H54 (cell line): ENCODE measurements at places on chromosomes 7 and 10.

DNA sequence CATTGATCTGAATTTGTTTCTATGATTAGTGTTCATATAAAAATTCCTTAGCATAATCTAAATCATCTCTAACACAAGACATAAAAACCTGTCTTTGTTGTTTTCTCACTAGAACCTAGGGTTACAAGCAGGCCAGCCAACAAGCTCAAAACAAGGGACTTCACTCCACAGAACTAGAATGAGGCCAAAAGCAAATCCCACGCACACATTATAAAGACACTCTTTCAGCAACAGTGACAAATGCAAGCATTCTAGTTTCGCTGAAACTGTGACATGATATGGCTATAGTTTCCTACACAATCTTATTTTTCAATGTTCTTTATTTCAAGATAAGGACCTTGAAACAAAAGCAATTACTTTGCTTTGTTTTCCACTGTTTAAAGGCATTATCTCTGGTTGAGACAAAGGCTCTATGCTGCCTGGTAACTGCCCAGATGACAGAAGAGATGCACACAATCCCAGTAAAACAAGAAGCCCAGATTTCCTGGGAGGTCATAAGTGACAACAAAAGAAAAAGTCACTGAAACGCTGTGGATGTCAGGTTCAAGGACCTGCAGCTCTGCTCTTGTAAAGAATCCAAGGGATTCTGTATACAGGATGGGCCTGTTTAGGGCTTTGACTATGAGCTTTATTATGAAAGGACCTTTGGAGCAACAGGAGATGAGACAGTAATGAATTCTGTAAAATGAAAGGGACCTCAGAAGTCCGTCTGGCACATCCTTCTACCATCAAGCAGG, 105.3 kb downstream of the SORCS1 start:
- no peak for DNase-seq

DNA sequence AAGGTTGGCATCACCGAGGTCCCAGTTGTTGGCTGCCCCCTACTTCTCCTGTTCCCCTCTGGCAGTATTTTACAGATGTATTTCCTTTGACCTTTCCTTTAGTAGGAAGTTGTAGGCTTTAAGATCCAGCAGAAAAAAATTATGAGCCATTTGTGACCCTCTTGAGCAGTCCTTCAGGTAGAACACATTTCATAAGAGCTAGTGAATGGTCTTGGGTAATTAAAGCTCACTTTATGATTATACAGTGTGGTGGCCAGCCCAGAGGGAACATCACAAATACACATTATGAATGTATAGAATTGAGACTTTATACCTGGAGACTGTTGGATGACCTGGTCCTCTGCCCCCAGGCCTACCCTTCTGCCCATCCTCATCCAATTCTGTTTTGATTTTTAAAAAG, 57.0 kb downstream of the KAT6B start:
- DNase-seq = no peak

GRCh38 chr7:135964274-135964673, 12.9 kb downstream of the MTPN start:
- no peak for DNase-seq

GRCh38 chr10:74973741-74974392, 137.6 kb upstream of the SAMD8 start:
- no peak for DNase-seq

DNA sequence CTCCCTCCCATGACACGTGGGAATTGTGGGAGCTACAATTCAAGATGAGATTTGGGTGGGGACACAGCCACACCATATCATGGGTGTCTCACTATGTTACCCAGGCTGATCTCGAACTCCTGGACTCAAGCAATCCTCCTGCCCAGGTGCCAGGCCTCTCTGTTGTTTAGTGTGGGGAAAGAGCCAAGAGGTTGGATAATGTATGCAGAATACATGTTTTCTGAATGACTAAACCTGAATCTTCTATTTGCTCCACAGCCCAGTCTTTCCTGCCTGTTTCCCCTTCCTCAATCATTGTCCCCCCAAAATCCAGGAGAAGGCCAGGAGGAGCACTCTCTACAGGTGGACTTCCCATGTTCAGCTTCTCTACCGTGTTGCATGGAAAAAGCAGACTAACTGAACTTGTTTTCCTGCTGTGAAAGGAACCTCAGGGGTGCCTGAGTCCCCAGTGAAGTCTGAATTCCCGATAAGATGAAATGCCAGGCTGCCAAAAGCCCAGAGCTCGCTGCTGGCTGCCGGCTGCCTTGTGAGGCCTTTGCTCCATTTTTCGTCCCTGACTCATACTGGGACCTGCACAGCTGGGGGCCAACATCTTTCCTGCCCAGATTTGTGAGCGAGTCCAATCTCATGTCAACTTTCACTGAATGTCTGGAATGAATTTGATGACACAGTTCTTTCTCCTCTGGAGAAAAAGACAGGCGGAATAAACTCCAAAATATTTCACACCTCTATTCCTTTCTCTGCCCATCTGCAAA, 588.0 kb downstream of the CALN1 start:
- peak; percentile 23 for DNase-seq

- no peak for DNase-seq
Measured at GRCh38 chr10:21329995-21330627, 195.4 kb downstream of the SKIDA1 start.

- DNase-seq = no peak
Measured at GRCh38 chr7:150586068-150586784, 19.0 kb downstream of the GIMAP4 start.

DNA sequence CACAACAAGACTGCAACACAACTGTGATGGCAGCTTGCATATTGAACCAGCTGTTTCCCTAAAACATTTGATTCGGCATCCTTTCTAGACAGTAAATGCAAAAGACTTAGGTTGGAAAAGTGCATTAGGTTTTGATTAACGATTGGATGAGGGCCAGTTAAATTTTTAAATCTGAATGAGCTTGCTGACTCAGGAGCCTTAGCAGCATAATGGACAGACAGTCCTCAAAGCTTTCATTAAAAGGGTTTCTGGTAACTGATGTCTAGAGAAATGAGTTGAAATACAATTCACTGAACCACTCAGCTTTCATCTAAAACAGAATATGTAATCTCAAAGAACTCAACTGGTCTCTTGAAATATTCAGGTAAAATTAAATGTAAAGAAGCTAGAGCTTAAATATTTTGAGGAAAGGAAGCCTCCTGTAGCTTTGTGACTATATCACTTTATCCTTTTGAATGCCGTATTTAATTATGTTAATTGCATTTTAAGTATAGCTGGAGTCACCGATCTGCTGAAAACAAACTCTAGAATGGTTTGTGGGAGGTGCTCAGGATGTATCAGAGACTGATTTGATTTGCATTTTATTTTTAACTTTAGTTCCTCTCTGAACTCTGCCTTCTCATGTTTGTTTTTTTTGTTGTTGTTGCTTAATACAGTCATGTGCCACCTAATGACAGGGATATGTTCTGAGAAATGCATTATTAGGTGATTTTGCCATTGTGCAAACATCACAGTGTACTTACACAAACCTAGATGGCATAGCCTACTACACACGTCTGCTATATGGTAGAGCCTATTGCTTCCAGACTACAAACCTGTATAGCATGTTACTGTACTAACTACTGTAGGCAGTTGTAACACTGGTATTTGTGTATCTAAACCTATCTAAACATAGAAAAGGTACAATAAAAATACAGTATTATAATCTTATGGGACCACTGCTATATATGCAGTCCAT, 29.2 kb upstream of the ATRNL1 start:
- no peak for DNase-seq

GRCh38 chr10:8069627-8070026, 15.1 kb downstream of the GATA3 start:
- DNase-seq = no peak

DNA sequence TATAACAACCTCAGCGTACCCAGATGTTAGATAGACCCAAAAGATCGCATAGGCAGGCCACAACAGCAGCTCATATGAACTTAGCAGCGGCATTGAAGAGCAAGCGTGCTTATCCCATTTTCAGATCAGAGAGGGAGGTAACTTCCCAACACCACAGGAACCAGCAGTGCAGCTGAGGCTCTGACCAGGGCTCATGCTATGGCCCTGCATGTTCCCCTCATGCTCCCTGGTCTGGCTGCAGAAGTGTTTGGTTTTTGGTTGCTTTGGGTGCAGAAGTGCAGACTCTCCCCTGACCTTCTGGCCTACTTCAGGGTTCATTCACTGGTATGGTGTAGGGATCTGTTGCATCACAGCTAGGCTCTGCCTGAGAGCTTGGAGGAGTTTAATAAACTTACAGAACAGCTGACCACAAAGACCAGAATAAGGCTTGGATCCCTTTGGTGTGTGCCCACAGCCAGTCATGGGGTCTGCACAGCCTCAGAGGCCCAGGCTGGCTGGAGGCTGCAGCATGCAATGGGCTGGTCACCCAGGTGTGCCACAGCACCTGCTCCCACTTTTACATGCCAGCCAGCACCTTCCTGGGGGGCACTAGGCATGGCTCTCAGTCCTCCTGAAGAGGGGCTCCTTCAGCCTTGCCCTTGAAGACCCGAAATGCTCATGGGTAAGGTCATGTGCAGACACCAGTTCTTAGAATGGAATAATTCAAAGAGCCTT, 9.1 kb upstream of the CXCL12 start:
- no peak for DNase-seq

DNA sequence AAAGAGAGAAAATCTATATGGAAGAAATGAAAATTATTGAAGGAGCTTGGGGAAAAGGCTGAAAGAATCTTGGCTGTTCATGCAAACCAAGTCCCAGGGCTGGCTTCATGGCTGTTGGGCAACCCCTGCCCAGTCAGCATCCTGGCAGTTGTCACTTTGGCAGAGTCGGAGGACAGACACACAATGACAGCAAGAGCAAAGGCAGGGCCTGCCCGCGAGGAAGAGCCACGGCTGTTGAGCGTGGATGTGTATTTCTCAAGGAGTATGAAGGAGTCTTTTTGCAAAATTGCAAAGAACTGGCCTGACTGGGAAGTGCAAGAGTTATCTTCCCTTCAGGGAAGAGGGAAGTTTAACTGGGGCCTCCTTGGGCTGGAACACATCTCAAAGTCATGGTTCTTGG, 11.7 kb downstream of the PTPRE start:
- DNase-seq = no peak

- DNase-seq = no peak
Measured at GRCh38 chr7:46651561-46652088, 730.6 kb upstream of the IGFBP3 start.

DNA sequence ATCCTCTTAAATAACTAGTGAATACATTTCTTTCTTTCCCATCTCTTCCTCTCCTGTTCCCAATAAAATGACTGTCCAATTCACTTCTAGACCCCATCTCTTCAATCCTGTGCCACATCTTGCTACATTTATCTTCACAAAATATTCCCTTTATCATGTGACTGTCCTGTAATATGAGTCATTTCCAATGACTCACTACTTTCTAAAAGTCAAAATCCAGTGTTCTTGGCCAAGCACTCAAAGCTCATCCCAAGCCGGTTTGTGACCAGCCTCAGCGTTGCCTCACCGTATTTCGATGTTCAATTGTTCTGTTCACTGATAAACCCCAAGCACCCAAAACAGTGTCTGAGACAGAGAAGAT, 104.7 kb downstream of the PARD3 start:
- no peak for DNase-seq

DNA sequence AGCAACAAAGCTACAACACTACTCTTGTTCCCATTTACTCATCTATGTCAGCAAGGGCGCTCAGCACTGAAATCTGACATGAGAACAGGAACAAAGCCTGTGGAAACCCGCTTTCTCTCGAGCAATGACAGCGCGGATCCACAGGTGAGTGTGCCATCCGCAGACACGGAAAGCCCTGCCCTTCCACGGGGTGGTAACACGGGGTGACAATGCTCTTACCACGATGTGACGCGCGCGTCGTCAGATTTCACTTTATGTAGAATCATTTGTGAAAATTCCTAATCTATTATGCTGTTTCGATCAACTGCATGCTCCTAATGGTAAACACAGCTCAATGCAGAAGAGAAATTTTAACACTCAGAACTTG, 34.4 kb downstream of the ZFAND2A start:
- DNase-seq = no peak

DNA sequence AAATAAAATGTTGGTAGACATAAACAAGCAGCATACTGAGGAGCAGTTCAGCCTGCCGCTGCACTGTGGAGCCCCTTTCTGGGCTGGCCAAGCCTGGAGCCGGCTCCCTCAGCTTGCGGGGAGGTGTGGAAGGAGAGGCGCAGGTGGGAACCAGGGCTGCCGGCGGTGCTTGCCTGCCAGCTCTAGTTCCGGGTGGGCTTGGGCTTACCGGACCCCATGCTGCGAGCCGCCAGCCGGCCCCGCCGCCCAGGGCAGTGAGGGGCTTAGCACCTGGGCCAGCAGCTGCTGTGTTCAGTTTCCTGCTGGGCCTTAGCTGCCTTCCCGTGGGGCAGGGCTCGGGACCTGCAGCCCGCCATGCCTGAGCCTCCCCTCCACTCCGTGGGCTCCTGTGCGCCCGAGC, 672.9 kb upstream of the POM121L12 start:
- no peak for DNase-seq

- DNase-seq = no peak
Measured at GRCh38 chr10:3119796-3120459, 52.6 kb downstream of the PFKP start.

DNA sequence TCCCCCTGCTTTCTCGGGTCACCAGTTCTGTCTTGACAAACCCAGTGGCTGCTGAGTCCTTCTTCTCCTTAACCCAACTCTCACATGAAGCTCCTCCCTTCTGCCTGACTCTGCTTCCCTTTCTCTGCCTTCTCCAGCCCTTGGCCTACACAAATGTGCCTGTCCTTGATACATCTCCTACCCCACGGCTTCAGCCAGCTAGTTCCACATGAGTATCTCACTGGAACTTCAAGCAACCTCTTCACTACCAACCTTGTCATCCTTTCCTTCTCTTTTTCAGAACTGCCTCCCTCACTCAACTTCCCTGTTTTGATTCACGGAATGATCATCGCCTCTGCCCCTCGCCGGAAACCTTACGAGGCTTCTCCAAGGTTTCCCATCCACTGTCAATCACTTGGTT, 55.9 kb downstream of the PDIA4 start:
- no peak for DNase-seq

- DNase-seq = no peak
Measured at GRCh38 chr10:44513591-44513990, 128.7 kb upstream of the CXCL12 start.

GRCh38 chr10:22379059-22379458, 33.8 kb downstream of the SPAG6 start:
- DNase-seq = no peak

GRCh38 chr10:69571618-69572158, 1.5 kb downstream of the NEUROG3 start:
- DNase-seq = no peak

DNA sequence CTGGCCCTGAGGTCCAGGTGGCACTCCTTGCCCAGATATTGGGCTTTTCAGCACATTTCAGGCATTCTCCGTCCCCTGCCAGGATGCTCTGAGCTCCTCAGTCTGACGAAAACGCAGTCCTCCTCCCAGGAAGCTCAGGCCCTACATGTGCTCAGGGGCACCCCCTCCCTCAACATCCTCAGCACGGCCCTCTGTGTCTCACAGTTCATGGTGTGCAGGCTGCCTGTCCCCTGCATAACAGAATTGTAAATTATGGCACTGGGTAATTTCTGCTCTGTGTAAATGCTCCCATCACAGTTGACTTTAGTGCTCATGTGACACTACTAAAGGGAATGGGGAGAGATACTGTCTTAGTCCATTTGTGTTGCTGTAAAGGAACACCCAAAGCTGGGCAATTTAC, 563.8 kb downstream of the DNAJB6 start:
- no peak for DNase-seq
